ENCODE measurements at places on chromosomes 2 and 18.

GRCh38 chr2:69572641-69573040 is 70.9 kb downstream of the AAK1 start:
- no peak for DNase-seq

DNA sequence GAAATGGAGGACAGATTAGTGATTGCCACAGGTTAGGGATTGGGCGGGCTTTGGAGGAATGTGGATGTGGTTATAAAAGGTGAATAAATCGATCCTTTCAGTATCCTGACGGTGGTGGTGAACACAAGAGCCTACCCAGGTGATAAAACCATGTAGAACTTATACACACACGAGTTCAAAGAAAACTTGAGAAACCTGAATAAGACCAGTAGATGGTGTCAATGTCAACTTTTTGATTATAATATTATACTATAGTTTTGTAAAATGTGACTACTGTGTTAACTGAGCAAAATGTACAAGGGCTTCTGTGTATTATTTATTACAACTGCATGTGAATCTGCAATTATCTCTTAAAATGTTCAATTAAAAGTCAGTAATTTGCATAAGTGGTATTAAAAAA is 136.3 kb downstream of the ERBB4 start:
- no peak for DNase-seq

GRCh38 chr2:15836689-15837610 is 103.4 kb upstream of the MYCN start:
- no peak for DNase-seq

DNA sequence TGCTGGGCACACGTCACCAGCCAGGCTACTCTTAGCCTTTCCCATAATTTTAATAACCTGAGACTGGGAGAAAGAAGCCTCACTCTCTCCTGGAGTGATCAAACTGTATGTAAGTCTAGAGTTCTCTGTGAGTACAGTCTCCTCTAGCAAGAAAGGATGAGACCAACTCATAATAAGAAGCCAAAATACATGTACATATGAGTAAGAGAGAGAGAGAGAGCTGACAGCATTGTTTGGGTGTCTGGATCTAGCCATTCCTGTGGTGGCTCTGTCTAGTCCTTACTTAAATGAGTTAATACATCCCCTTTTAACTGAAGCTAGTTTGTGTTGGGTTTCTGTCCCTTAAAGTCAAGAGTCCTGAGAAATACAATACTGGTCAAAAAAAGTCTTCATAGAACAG is 26.0 kb upstream of the ANXA4 start:
- DNase-seq: no peak

- DNase-seq: no peak
These were observed 266.2 kb downstream of the TMX3 start for GRCh38 chr18:68448736-68449135.

- no peak for DNase-seq
These were observed 46.5 kb downstream of the SMAD4 start for GRCh38 chr18:51076503-51076902.

DNA sequence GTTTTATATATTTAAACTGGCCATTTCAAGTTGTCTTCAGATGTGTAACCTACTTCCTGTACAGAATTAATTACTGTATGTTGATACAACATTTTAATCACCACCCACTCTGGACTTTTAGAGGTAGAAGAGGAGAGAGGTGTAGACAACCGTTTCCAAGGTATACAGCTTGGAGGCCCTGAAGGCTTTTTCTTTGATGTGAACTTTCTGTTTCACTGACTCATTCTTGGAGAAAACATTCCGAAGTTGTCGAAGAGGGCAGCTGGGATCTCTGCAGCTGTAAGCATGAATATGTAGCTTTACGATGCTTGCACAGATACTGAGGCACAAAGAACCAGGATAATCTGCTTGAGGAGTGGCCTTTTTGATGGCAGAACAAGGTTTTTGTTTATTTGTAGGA is 137.0 kb downstream of the NCKAP5 start:
- DNase-seq: no peak

GRCh38 chr2:64987956-64988419 is 1.2 kb upstream of the SLC1A4 start:
- no peak for DNase-seq

- no peak for DNase-seq
These were observed 93.1 kb downstream of the TNFRSF11A start for GRCh38 chr18:62418258-62418657.

All from T-helper 22 cell (primary cell).